ENCODE measurements at places on chromosomes 5 and 9.

- DNase-seq, result no peak
These were observed 215.1 kb upstream of the MVB12B start for GRCh38 chr9:126111556-126111955.

- DNase-seq, result no peak
These were observed 120.7 kb downstream of the PBX3 start for GRCh38 chr9:125867751-125868415.

DNA sequence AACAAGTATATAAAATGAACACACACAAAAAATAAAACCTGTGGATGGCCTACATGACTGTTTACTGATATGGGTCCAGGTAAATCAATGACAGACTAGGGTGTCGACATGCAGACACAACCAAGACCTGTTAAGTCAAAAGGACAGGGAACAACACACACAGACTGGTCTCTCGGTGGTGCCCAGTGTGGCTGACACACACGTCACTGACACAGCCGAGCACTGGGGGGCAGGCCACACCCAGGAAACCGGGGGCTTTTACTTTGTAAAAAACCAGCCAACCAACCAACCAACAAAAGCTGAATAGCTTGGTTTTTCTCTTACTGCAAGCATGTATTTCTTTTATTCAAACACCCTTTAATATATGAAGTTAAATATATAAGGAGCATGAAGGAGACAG lies 5.0 kb downstream of the FAM163B start:
- no peak for DNase-seq

DNA sequence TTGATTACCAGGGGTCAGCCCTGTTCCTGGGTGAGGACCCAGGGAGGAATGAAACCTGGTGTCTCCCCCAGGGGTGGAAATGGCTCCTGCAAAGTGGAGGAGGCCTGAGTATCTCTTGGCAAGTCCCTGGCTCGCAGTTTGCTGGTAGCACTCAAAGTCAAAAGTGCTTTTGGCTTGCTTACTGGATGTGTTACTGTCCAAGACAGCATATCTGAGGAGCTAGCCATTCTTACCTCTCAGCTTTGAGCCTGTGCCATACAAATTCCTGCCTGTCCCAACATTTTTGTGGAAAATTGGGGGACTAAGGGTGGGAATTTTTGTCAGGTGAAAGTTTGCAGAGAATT lies 9.9 kb downstream of the ZNF618 start:
- no peak for DNase-seq

- DNase-seq, result no peak
These were observed 227.8 kb upstream of the SLC24A2 start for GRCh38 chr9:20016611-20017010.

- DNase-seq, result no peak
These were observed 5.8 kb downstream of the DPP7 start for GRCh38 chr9:137108608-137109249.

Data from breast epithelium (tissue), 4 donors.